ENCODE measurements at places on chromosomes 1 and 21.
A peak's percentile ranks its signal among the peaks of the same experiment; 100 is the strongest.

GRCh38 chr1:32988665-32989064 lies 24.1 kb upstream of the RNF19B start:
- no peak for DNase-seq

GRCh38 chr1:202987922-202988583 lies 19.1 kb upstream of the TMEM183A start:
- DNase-seq, result no peak

DNA sequence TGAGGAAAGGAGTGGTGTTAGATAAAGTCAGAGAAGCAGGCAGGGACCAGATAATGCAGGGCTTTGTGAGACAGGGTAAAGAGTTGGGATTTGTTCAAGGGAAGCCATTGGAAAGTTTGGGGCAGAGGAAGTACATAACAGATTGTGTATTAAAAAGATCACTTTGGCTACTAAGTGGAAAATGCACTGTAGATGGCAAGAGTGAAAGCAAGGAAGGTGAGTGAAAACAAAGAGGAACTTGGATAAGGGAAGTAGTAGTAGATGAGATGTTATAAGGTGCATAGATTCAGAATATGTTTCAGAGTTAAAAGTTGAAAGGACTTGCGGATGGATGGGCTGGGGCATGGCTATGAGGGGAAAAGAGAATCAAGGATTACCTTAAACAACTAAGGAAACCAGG lies 17.4 kb downstream of the MRPL39 start:
- DNase-seq, result no peak

GRCh38 chr21:25961042-25961441 lies 209.5 kb downstream of the APP start:
- DNase-seq, result no peak

DNA sequence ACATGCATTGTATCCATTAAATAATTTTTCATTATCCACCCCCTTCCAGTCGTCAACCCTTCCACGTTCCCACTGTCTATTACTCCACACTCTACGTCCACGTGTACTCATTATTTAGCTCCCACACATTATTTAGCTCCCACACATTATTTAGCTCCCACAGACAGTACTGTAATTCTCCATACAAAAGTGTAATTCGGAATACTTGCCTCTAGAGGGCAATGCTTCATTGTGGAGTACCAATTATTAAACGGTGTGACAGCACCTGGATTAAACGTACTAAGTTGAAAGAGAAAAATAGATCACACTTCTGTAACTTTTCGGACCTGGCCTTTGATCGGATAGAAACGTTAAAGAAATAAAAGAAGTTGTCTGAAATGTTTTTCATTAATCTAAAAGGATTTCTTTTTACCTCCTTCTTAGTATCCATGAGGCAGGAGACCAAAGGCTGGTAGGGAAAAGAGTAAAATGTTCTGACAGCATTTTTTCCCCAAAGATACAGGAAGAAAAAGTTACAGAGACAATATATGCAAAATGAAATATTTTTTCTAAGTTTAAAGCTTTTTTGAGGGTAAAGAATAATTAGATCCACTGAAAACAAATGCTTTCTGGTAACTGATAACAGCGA lies 99.2 kb downstream of the LHX8 start:
- DNase-seq, result peak; percentile 3

- no peak for DNase-seq
Measured at GRCh38 chr1:244874974-244875579, 10.7 kb upstream of the HNRNPU start.

- DNase-seq, result peak; percentile 29
Measured at GRCh38 chr1:66207484-66207883, 326.5 kb upstream of the SGIP1 start.

- no peak for DNase-seq
Measured at GRCh38 chr1:208737922-208738321, 493.7 kb upstream of the PLXNA2 start.

DNA sequence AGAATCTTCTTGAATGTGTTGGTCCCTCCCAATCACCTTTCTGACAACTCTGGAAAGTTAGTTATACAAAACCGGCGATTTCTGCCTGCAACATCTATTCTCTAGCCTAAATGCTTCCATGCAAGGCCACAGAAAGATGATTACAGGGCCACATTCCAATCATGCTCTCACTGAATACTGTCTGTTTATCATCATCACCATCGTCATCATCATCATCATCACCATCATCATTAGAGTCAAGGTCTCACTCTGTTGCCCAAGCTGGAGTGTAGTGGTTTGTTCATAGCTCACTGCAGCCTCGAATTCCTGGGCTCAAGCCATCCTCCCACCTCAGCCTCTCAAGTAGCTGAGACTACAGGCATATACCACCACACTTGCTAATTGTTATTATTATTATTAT lies 521.2 kb upstream of the DAB1 start:
- no peak for DNase-seq

DNA sequence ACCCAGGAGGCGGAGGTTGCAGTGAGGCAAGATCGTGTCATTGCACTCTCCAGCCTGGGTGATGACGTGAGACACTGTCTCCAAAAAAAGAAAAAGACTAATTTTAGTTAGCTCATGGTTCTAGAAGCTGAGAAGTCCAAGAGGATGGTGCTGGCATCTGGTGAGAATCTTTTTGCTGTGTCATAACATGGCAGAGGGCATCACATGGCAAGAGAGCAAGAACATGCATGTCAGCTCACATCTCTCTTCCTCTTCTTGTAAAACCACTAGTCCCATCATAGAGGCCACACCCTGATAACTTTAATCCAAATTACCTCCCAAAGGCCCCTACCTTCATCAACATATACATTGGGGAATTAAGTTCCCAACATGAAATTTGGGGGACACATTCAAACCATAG lies 13.8 kb upstream of the CNN3 start:
- DNase-seq, result no peak

DNA sequence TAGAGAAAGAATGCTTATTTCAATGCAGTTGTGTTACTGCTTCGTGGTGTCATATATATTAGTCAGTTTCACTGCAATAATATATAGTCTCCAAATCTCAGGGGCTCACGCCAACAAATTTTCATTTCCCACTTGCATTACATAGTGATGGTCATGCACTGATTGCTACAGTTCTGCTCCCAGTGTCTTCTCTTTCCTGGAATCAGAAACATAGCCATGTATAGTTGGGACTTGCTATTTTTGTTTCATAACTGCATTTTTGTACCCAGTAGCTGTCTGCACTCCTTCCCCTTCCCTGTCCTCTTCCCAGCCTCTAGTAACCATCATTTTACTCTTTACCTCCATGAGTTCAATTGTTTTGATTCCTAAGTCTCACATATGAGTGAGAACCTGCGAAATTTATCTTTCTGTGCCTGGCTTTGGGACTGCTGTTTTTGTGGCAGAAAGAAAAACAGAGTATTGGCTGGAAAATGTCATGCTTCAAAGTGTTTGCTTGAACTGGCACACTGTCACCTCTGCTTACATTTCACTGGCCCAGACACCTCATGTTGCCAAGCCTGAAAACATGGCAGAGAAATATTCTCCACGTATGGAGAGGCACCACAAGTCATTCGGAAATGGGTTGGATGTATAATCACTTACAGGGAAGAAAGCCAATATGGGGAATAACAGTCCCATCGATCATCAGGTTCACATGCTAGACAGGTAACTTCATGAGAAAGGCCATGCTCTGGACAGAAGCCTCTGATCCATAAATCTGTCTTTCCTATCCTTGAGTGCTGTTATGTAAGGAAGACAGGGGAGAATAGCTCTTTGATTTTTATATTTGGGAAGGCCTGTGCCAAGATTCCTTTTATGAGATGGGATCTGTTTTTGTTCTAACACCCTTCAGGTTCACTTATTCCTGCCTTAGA lies 60.4 kb upstream of the BACH1 start:
- no peak for DNase-seq

- DNase-seq, result no peak
Measured at GRCh38 chr1:90396917-90397316, 320.2 kb downstream of the BARHL2 start.

DNA sequence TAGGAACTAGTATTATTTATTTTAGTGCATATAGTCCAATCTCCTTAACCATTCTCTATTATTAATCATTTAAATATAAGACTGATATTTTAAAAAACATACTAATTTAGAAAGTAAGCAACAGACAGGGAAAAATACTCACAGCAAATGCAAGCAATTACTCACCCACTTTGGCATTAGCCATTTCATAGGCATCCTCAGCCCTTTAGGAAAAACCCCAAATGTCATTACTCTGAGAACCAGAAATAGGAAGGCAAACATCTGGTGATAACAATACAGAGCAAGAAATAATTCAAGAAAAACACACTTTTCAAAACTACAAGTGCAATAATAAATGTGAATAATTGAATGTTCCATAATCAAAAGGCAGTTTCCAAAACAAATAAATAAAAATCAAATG lies 545.1 kb downstream of the PLPP3 start:
- peak; percentile 30 for DNase-seq

DNA sequence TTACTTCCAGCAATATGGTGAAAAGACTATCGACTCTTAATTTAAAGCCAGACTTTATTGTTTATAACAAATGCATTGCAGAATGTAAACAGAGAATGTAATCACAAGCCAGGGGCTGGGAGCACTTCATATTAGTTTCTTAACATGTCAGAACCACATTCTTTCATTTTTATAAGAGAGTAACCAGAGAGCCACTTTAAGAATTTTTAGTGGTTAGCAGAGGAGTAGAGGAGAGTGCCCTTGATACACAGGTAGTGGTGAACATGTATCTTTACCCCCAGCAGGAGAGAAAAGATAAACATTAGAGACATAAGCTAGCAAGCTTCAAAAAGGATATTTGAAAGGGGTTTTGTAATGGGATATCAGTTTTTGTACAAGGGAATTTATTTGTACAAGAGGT lies 11.1 kb downstream of the AMY2B start:
- no peak for DNase-seq

GRCh38 chr21:39553331-39553730 lies 59.4 kb upstream of the B3GALT5 start:
- no peak for DNase-seq

DNA sequence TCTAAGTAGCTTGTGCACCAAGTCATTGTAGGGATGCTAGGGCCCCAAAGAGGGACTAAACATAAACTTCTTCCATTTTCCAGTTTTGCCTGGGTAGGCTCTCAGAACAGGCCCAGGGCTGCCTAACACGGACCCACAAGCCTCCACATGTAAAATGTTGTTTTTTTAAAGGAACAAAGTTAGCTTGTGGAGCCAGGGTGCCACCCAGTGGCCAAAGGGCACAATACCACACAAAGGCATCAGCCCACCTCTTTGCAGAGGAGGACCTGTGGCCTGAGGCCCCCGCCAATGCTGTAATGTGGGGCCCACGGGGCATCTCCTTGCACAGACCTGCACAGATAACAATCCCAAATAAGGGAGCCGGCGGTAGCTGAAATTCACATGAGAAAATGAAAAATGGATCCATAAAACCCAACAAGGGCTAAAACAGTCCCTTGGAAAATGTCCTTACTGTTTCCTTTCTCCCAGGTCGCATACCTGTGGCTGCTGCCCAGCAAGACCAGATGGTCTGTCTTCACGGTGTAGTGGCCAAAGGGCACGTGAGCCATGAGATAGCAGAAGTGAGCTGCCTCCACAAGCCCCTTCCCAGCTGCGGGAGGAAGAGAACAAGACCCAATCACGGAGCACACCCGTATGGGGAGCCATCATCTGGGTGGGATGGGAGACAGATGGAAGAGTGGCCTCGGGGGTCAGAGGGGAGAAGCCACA lies 23.8 kb downstream of the SEC16B start:
- DNase-seq, result peak; percentile 67

DNA sequence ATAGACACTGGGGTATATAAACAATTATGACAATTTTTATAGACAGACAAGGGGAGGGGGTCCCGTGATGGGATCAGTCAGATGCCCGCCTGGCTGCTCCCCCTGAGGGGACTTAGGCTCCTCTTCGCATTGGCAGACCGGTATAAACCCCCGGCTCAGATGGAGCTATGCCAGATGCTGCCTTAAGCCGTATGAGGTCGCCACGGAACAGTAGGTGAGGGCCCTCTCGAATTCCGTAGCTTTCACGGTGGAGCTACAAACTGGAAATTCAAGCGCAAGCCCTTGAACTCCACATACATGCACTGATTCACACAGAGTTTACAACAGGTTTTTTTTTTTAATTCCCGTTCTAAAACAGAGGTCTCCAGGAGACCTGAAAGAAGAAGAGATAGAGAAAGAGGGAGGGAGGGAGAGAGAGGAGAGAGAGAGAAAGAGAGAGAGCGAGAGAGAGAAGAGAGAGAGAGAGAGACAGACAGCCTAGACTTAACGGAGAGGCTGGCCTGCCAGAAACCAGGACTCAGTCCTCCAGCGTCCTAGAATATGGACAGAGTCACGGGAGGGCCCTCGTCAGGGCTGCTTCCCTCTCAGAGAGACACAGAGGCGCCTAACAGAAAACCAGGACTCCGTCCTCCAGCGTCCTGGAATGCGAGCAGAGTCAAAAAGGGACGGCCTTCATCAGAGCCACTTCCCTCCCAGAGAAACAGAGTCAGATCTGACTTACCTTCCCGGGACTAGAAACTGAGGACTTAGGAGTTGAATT lies 24.4 kb upstream of the TMEM54 start:
- DNase-seq, result no peak

DNA sequence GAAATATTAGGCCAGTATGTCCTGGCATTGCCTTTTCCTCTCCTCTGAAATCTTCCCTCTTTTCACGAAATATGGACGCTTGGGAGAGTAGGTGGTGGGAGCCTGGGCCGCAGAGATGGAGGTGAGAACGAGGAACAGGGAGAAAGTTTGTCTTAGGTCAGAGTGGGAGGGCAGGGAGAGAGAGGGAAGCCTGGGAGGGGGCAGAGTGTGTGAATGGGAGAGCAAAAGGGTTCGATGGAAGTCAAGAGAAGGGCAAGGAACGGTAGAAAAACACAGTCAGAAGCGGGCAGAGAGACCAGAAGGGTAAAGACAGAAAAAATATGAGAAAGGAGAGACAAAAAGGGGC lies 1.2 kb downstream of the TRABD2B start:
- DNase-seq, result no peak

GRCh38 chr1:212414328-212415106 lies at the start of gene PACC1:
TSS of gene PACC1 (minus strand) at chr1:212414886. CDS start at chr1:212414757, 129 bp downstream.
- peak; percentile 98 for DNase-seq

DNA sequence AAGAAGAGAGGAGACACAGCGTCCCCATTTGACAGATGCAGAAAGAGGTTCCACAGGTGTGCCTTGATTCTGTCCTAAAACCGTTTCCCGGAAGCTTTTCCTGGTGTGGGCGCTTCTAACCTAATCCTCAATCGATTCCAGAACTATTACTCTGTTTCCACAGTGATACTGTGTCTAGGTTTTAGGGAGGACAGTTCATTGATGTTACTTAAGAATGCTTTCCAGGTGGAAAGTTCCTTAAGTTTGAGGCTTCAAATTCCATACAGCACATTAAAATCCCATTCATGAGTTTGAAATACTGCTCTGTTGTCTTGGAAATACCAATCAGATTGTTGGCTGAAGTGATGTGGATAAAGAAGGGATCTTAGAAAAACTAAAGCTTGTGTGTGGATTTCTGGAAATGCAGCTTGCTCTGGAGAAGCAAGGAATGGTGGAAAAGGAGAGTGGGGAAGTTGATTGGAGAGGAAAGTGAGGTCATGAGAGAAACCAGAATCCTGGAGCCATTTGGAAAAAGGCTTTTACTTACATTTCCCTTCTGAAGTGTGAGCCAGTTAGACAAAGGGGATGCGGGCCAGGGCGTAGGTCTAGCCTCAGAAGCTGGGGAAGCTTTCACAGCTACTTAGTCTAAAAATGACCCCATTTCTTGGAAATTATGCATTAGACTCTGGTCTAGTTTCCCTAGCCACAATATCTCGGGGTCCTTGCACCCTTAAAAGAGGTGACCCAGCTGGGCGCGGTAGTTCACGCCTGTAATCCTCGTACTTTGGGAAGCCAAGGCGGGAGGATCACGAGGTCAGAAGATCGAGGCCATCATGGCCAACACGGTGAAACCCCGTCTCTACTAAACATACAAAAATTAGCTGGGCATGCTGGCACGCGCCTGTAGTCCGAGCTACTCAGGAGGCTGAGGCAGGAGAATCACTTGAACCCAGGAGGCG lies 6.7 kb downstream of the ELF3 start:
- no peak for DNase-seq
